ENCODE measurements at places on chromosomes 12 and 14.
A peak's percentile ranks its signal among the peaks of the same experiment; 100 is the strongest.

- DNase-seq = no peak
These were observed 13.4 kb downstream of the BTBD6 start for GRCh38 chr14:105261781-105262180.

- no peak for DNase-seq
These were observed 853.0 kb downstream of the TRHDE start for GRCh38 chr12:73125148-73125547.

- DNase-seq = no peak
These were observed 7.4 kb downstream of the PPP1R13B start for GRCh38 chr14:103840014-103840413.

DNA sequence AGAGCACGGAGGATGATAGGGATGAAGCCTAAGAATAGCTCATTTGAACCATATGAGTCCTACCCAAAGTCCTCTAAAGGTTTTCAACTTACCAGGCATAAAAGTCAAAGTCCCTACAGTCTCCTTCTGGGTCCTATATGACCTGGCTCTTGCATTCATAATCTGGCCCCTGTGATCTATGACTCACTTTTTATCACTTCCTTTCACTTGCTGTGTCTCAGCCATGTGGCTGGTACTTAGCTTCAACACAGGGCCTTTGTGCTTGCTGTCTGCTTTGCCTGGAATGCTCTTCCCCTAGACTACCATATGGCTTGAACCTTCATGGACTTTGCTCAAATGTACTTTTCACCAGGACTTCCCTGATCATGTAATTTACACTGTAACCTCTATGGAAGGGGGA, 137.6 kb upstream of the TMTC1 start:
- DNase-seq = no peak

- DNase-seq = peak; percentile 62
These were observed 111.4 kb downstream of the EGLN3 start for GRCh38 chr14:33839193-33840076.

- DNase-seq = no peak
These were observed 36.8 kb downstream of the RNF34 start for GRCh38 chr12:121436706-121437105.
